Thyroid gland (tissue), 4 donors: ENCODE measurements at places on chromosomes 7 and 10. TPM values are rescaled to one million over a fixed set of nuclear protein-coding genes. Genes with fewer than 3 reads are reported as not detected.
A peak's percentile ranks its signal among the peaks of the same experiment; 100 is the strongest.

DNA sequence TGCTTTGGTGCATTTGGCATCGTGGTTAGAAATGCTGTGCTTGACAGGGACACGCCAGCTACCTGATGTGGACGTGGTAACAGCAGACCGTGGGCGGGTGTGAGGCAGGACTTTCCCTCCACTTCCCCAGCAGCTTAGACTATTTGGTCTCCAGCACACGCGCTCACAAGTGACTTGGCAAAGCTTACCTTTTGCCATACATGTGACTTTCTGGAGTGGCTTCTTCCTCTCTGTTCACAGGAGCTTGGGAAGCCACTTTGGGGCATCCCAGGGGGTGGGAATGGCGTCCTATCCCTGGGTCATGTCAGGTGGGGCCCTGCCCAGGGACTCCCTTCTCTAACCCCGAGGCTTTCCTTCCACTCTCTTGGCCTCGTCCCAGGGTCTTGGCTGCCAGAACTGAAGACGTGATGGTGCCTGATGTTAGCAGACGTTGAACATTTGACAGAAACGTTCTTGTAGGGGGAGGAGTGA is 228.7 kb upstream of the KLF6 start:
- DNase-seq = peak; percentile 50

DNA sequence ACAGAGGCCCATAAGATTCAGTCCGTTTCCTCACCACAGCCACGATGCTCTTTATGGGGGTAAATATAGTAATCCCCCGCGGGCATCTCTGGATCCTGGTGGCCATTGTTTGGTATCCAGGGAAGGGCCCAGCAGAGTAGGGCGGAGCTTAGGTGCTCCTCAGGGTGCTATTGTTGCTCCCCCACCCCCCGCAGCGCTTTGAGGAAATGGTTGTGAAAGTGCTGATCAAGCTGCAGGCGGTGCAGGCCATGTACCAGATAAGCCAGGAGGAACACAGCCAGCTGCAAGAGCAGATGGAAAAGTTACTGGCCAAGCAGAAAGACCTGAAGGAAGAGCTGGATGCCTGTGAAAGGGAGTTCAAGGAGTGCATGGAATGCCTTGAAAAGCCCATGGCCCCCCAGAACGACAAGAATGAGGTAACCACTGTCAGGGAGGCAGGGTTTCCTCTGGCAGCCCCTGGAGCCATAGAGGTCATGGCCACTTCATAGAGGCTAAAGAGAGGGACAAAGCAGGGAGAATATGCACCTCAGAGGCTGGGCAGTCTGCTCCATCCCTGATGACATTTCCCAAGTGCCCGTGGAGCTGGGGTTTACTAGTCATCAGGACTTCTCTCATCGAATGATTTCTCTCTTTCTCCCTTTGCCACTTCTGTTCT is 17.6 kb upstream of the FLNC start:
- DNase-seq = no peak

Gene MCMBP
- total RNA-seq = 50.1 TPM

- DNase-seq = no peak
Observed at GRCh38 chr7:2967253-2967652, 76.4 kb downstream of the CARD11 start.

DNA sequence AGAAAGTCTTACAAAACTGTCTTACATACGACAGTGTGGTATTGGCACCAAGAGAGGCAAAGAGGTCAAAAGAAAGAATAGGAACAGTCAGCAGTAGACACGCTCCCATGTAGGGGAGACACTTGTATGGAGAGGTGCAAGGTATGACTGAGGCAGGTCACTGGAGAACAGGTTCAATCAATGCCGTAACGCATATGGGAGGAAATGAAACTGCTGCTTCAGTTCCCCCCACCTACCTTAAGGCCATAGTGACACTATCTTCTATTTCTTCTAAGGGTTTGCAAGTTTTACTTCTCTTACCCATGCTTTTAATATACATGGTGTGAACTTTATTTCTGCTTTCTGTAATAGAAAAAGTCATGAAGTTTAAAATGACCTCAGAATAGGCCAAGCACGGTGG is 5.5 kb upstream of the PITRM1 start:
- DNase-seq = no peak

Gene GPR15LG
- not detected for total RNA-seq

DNA sequence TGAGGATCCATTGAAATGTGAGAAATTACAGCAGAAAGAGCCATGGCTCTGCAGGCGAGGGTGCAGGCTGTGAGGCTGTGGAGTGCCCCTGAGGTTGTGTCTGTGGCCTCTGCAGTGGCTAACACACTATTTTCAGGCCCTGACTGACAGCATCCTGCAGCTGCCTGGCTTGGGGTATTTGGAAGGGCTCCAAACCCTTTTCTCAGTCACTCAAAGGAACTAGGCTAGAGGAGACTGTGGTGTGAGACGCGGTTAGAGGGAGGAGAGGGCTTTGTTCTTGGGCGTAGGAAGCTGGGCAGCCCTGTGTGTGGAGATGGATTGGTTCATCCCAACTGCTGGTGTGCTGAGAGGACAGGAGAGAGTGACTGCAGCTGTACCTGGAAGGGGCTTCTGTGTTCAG is 134.9 kb downstream of the RAMP3 start:
- no peak for DNase-seq

Gene HOGA1
- total RNA-seq = 4.5 TPM

DNA sequence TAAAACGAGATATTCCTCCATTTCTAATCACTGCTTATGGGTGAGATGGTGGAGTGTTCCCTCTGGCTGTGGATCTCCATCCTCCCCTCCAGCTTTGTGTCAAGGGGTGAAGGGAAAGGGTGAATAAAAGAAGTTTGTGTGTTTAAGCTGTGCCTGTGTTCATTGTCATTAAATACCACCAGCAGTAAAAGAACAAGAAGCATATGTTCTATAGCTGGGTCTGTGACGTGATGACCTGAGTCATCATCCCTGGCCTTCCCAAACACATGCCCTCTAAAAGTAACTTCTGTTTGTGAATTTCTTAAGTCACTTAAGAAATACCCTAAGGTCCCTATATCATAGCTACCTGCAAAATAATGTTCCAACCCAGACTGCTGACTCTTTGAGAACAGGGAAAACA is 104.9 kb downstream of the PPP1R17 start:
- DNase-seq = no peak

DNA sequence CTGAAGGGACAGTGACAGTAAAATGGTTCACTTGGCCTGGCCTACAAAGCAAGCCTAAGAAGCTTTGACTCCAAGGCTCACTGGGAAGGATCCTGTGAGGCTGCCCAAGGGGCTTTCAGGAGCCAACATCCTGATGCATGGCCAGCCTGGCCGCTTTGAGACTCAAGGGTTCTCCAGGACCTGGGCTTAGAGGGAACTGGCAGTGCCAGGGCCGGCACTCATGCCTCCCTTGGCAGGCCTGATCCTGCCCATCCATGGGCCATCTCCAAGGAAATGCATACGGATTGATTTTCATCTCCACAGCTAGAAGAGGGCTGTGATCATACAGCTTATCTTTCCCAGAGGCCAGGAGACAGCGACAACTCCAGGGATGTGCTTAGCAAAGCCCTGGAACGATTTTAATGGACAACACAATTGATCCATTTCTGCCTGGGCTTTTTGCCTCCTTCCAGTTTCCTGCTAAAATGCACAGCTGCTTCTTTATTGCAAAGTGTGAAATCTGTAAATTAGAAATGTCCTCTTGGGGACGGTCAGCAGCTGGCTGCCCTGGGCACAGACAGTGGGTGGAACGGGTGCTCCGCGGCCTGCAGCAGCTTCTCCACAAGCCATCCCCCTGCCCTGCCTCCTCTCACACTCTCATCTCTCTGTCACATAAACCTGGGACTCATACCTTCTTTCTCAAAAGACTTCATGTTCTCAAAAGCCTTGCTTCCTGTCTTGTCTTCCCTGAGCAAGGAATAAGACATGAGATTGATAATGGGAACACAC is 288.5 kb downstream of the GRID1 start:
- DNase-seq = no peak

GRCh38 chr10:58885686-58886345 is 290.6 kb upstream of the PHYHIPL start:
- no peak for DNase-seq

GRCh38 chr7:89714131-89714530 is 440.1 kb upstream of the STEAP1 start:
- DNase-seq = no peak

GRCh38 chr10:88131511-88132139 is 268.2 kb downstream of the PTEN start:
- DNase-seq = peak; percentile 98

Gene CBLL1
- 27.0 TPM for total RNA-seq

- DNase-seq = no peak
Observed at GRCh38 chr10:107442035-107442505, 277.6 kb upstream of the SORCS1 start.

GRCh38 chr7:157989589-157989988 is 598.0 kb downstream of the PTPRN2 start:
- DNase-seq = no peak

DNA sequence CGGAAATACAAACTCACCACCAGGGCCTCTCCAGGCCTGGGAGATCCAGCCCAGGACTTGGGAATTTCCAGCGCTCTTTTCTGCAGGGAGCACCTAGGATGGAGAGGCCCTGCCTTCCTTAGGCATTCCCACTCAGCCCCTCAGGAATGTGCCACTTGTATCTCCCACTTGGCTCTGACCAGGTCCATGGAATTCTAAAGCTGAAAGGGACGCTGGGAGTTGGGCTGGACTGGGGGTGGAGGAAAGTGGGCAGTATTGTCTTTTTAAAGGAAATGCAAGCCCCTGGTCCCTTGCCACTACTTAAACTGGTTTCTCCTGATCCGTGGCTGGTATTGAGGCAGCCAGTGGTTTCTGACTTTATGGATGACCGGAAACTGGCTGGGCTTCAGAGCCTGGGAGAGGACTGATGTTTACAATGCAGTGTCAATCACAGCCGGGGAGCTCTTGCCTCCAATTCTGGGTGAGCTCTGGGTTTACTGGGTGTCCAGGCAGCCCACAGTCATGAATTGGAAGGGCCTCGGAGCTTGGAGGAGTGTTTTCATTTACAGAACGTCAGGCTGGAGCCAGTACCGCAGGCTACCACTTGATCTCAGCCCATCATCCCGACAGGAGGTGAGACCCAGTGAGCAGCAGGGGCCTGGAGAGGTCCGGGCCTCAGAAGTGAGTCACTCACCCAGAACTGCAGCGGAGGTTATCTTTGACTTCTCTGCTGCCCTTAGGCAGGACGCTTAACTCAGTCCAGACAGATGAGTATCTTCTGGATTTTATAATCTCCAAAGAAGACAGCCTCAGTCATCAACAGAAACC is 27.3 kb downstream of the AGAP3 start:
- DNase-seq = peak; percentile 77

- DNase-seq = no peak
Observed at GRCh38 chr10:6953271-6953801, 373.3 kb upstream of the PRKCQ start.

GRCh38 chr10:89808842-89809241 is 107.5 kb downstream of the KIF20B start:
- DNase-seq = no peak

DNA sequence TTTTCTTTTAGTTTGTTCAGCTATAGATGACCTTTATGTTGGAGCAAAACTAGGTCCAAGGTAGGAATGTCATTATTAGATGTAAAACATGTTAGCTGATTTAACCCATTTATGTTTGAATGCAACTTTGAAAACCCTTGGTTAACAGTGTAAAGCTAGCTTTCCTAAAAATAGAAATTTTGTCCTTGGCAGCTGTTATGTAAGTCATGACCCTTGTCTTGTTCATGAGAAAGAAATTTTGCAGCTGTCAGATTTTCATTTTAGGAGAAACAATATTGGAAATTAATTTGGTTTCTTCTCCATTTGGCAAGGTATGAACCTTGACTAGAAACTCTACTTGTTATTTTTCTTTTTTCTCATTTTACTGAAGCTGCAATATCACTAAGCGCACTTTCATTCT is 23.9 kb upstream of the CCAR1 start:
- DNase-seq = no peak

DNA sequence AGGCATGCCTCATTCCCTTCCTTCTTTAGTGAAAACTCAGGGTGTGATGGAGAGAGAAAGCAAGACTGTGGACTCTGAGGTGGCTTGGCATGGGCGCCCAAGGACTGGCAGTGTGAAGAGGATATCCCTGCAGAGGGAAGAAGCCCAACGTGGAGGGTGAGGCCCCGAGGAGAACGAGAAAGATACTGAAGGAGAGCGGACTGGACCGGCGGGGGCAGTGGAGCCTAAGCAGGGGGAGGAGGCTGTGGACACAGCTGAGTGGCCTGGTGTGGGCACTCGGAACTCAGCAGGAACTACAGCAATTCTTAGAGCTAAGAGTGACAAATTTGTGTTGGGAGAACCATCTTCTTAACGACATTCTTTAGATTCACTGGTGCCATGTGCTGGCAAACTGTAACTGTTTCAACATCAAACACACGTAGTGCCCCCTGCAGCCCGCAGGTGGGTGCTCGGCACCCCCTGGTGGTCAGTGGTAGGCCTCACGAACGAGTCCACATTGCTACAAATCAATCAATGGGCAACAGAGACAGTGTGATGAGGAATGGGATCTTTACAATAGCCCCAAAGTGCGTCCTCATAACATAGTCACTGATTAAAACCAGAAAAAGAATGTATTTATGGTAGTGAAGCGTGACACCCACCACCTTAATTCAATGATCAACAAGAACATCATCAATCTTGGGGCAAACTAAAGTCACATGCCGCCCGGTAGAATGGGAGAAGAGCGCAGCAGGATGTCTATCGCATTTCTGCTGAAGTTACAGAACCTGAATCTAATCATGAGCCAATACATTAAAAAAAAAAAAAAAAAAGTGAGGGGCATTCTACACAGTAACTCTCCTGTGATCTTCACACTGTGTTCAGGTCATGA is 2.0 kb upstream of the SFTPA1 start:
- DNase-seq = peak; percentile 44

Gene TDRD1
- total RNA-seq = not detected

GRCh38 chr7:77877791-77878190 is 79.2 kb downstream of the PHTF2 start:
- no peak for DNase-seq

Gene FOXI2
- total RNA-seq = 0.15 TPM

GRCh38 chr10:102261196-102261595 is 15.9 kb downstream of the GBF1 start:
- no peak for DNase-seq

Gene CHAT
- total RNA-seq = not detected

Gene GTPBP4
- total RNA-seq = 16.1 TPM

Gene APBB1IP
- total RNA-seq = 2.0 TPM

Gene PSD
- 1.1 TPM for total RNA-seq

DNA sequence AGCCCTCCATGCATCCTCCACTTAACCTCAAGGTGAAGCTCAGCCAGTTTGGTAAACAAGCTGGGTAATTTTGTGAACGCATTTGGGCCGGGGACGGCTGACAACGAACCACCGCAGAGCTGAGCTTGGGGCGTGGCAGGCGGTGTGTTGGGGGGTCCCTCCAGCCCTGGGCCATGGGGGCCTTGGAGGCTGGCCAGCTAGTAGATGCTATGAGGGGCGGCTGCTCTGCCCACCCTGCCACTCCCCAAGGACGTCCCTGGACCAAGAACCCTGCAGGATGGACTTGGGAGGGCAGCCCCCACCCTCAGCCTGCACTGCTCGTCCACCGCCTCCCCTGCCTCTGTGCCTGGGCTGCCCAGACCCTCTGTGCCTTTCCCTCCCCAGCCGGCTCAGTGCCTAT is 12.0 kb upstream of the SCART1 start:
- DNase-seq = no peak

GRCh38 chr7:36784991-36785940 is 61.0 kb upstream of the AOAH start:
- peak; percentile 25 for DNase-seq
